Stimulated activated CD4-positive, alpha-beta T cell treated with anti-CD3 and anti-CD28 coated beads, TNF-alpha, amount 100 ng/mL, for 4 hours (primary cell): ENCODE measurements at places on chromosomes 4 and X.

- DNase-seq, result no peak
These were observed 722.1 kb downstream of the PCDH7 start for GRCh38 chr4:31442236-31442635.

DNA sequence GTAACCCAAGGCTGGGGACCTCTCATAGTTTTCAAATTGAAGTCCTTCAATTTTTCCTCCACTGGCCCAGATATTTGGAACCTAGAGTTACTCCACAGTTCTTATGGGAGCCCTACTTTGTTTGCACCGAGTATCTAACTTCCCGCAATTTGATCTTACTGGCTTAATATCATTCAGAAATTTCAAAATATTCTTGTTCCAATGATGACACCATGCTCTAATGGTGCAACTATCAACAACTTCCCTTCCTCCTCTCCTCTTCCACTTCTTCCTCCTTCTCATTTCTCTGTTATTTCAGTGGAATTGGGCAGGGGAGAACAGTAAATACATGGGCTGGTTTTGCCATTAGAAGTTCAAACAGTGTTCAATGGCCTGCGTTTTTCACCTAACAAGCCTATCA, 20.2 kb downstream of the PDCL2 start:
- DNase-seq, result no peak

DNA sequence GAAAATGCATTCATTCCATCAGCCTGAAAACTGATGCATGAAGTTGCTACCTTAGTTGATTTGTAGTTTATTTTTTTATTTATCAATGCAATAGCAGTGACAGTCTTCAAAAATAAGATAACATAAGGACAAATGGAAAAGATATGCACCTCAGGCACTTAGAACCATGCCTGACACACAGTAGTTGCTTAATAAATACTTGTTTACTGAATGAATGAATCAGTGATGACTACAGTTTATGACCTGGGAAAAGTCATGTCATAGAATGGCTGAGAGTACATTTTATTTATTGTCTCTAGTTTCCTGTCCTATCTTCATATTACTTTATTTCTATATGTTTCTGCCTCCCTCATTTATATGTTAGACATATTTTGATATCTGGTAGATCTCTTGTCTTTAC, 171.8 kb downstream of the TLL1 start:
- no peak for DNase-seq

DNA sequence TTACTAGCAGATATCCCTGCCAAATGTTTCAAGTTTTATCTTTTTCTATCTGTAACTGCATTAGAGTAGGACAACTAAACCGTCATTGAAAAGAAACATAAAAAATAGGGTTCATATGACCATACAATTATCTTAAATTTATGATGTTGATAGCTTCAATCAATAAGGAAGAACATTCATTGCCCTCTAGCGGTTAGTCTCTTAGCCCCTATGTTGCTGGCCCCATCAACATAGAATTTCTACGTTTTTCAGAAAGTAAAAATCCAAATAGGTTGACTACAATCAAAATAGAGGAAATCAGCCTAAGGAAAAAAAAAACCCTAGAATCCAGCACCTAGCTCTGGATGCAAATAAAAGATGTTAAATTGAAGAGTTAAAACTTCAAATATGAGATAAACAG, 225.1 kb upstream of the ITM2A start:
- no peak for DNase-seq

DNA sequence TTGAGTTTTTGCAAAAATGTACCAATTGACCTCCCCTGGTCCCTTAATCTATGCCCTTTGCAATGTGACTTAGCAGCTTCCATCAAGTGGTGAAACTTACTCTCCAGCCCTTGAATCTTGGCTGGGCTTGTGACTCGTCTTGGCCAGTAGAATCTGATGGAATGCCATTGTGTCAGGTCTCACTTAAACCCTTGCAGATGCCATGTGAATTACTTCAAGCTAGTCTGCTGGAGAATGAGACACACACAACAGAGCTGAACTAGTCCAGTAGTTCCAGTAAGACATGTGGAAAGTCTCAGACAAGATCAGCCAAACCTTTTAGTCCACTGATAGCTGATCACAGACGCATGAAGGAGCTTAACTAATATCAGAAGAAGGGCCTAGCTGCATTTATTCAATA, 567.8 kb upstream of the CPEB2 start:
- no peak for DNase-seq

DNA sequence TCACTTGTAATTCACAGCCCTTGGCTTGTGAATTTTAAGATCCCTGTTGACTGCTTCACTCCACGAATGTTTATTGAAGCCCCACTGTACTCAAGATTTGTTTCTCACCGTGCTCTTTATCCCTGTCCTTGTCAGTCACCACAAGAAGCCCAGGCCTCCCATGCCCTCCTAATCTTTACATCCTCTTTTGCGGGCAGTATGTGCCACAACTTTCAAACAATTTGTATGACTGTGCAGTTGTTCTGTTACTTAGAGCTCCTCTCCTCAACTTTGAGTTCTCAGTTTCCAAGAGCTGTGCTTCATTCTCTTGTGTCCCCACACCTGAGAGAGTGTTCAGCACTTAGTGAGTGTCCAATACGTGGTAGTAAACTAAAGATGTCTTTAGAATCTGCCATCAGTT, 467.7 kb downstream of the NKX6-1 start:
- no peak for DNase-seq

DNA sequence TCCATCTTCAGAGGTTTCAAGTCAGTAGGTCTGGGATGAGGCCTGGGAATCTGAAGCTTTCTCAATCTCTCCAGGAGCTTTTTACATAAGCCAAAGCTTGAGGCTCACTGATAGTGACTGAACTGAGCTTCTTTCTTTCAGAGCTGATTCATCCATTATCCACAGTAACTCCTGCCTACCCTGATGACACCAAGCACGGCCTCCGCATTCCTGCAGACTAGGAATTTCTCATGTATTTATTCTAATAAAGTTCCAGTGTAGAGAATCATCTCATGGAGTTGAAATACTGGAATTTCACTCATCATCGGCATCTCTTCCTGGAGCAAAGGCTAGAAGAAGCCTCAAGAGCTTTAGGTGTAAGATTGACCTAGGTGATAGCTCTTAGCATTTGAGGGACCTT, 12.1 kb upstream of the DCTD start:
- no peak for DNase-seq

- no peak for DNase-seq
These were observed 31.5 kb upstream of the HTRA3 start for GRCh38 chr4:8238036-8238511.

DNA sequence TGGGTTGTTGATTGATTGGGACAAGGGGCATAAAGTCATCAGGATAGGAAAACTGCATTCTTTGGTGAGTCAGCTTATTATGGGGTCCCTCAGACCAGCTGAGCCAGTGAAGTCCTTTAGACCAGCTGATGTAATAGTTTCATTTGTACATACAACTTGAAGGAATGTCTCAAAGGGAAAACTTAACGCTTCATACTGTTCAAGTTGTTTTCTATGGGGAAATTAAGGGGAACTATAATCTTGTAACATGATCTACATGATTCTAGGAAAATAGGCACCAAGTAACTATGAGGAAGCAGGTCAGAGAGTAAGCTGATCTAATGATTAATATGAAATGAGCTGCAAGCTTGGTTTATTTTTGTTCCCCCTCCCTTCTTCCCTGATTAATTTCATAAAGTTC, 175.1 kb upstream of the GRID2 start:
- no peak for DNase-seq

DNA sequence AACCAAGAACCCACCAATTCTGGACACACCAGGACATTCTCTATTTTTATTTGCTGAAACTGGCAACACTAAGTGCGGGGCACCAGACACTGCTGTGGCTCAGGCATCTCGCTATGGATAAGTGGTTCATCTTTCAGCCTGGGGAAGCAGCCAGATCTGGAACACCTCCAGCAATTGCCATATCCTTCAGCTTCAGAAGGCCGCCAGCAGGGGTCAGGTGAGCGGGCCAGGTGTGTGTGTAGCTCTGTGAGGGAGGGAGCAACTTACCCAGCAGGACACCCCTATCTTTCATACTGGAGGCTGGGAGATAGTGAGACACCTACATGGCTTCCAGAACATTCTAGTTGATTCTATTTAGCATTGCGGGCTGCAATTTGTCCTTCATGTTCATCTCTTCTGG, 57.0 kb upstream of the GBA3 start:
- DNase-seq, result no peak

GRCh38 chr4:122978109-122978508, 55.7 kb upstream of the NUDT6 start:
- no peak for DNase-seq

GRCh38 chr4:172650758-172651530, 517.7 kb upstream of the GALNT7 start:
- no peak for DNase-seq

DNA sequence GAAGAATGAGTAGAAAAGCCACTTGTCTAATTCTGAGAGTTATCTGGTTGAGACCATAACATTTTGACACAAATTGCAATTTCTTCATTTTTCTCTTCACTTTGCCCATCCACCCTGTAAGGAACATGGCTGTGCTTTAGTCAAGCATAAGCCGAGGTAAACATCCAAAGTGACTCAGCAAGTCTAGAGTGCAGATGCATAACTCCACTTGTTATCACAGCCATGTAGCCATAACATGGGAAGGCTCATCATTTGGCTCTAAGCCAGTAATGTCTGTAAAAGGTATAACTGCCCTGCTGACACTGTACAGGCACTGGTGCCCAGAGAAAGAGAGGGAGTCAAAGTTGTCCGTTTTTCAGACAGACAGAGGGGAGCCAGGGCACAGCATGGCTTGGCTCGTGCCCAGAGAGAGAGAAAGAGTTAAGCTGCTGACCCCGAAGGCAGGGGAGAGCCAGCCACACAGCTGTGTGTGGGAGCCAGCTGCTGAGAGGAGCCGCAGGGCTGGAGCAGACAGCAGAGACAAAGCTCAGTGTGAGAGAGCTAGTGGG, 76.9 kb upstream of the EXOC1L start:
- DNase-seq, result no peak

GRCh38 chr4:60039908-60040307, 1160.2 kb upstream of the ADGRL3 start:
- DNase-seq, result no peak

- DNase-seq, result no peak
These were observed 1477.4 kb downstream of the ARAP2 start for GRCh38 chr4:34766935-34767334.

GRCh38 chrX:14420841-14421240, 108.5 kb upstream of the GLRA2 start:
- no peak for DNase-seq

- DNase-seq, result no peak
These were observed 132.7 kb downstream of the GATB start for GRCh38 chr4:151628001-151628608.

- DNase-seq, result no peak
These were observed 29.0 kb downstream of the PDHA1 start for GRCh38 chrX:19372547-19373331.

DNA sequence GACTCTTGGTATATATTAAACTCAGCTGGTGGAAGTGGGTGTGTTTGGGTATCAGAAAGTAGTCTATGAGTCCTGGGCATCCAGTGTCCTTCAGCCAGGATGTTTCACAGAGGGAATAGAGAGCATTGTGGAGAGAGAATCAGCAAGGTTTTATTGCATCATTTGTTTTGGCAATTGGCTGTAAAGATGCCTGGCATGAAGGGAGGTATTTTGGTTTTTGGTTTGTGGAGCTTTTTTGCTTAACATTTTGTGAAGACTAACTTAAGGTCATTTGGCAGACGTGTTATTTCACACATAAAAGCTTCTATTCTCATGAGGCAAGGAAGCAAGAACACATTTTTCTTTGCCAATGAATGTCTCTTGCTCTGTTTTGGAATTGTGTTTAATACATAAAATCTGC, 71.1 kb downstream of the DCLK2 start:
- DNase-seq, result no peak

DNA sequence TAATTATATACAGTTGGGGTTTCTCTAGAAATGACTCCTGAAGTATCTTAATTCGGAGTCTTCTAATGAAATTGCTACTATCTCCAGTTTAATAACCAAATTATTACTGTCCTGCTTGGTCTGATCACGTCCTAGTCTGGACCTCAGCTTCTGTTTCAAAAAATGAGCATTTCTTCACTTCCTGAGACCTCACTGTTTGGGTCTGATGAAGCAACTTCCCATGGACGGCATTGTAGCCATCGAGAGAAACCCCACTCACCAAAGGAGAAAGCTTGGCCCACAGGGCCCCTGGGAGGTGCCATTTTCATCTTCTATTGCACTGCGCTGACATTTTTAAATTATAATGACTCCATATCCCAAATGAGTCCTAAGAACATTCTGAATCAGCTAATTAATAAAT, 178.0 kb downstream of the MGST2 start:
- no peak for DNase-seq

DNA sequence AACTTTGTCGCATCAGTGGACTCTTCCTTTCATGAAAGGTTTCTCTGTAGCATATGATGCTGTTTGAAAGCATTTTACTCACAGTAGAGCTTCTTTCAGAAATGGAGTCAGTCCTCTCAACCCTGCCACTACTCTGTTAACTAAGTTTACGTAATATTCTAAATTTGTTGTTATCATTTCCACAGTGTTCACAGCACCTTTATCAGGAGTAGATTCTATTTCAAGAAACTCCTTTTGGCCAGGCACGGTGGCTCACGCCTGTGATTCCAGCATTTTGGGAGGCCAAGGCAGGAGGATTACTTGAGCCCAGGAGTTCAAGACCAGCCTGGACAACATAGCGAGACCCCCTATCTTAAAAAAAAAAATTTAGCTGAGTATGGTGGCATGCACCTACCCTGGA, 90.0 kb downstream of the KDM6A start:
- no peak for DNase-seq

DNA sequence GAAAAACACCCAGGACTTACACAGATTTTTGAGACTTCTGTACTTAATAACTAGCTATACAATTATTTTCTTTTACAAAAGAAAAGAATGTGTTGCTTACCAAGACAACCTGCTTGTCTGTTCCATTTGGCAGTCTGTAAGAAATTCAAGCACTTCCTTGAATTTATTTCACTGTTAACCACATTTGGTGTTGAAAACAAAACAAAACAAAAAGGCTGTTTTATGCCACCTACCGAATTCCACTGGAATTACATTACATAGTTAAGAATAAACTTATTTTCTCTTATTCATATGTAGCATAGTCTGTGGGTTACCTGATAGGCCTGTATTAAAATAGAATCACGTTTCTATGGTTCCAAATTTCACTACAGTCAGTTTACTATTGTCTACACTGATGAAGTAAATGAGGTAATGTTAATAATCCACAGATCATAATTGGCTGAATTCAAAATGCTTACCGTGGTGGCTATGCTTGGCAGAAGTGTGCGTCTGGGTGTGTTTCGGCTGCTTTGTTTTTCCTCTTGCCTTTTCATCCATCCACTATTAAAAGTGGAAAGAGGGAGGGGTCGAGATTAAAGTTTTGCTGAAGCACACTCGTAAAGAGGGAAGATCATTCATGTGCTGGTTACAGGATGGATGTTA, at the start of gene TLR1:
Gene TLR1 (minus strand): TSS at position 138 of the 642 bp plus-strand sequence. CDS start 5,960 bp downstream, outside the sequence.
- DNase-seq, result no peak

- no peak for DNase-seq
These were observed 36.2 kb upstream of the PRDX4 start for GRCh38 chrX:23631136-23631535.

GRCh38 chr4:74330295-74330750, 22.1 kb downstream of the EPGN start:
- no peak for DNase-seq

- no peak for DNase-seq
These were observed 96.9 kb downstream of the CLNK start for GRCh38 chr4:10587697-10588096.
